ENCODE measurements at places on chromosomes 3 and 15.

DNA sequence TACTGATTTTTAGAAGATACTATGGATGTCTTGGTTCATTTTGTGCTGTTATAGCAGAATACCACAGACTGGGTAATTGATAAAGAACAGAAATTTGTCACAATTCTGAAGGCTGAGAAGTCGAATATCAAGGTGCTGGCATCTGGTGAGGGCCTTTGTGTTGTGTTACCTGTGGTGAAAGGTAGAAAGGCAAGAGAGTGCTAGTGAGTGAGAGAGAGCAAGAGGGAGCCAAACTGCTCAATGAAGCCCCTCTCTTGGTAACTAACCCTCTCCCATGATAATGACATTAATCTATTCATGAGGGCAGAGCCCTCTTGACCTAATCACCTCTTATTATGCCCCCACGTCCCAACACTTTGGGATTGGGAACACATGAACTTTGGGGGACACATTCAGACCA, 31.3 kb downstream of the PDCD6IP start:
- DNase-seq = no peak

- DNase-seq = no peak
These were observed 200.1 kb downstream of the TLE3 start for GRCh38 chr15:69897471-69898237.

GRCh38 chr3:193857996-193858395, 265.0 kb downstream of the OPA1 start:
- DNase-seq = no peak

GRCh38 chr3:192888190-192888589, 29.5 kb downstream of the MB21D2 start:
- no peak for DNase-seq

- no peak for DNase-seq
These were observed 1217.6 kb upstream of the ALCAM start for GRCh38 chr3:104149154-104149553.
